ENCODE measurements at places on chromosomes 1 and 21. TPM values are rescaled to one million over a fixed set of nuclear protein-coding genes. Genes with fewer than 3 reads are reported as not detected.

The FBXO44 gene
- total RNA-seq = 32.4 TPM

- no peak for DNase-seq
- no peaks in the 10 kb centered on the region for H3K36me3 ChIP-seq
- H3K27me3 ChIP-seq = no peaks in the 10 kb centered on the region
- no peak overlapping the region for H3K27ac ChIP-seq
- H3K4me1 ChIP-seq = no peaks in the 10 kb centered on the region
These were observed 198.1 kb upstream of the TMEM51 start for GRCh38 chr1:14955402-14955801.

GRCh38 chr1:106960412-106960811 lies 96.1 kb upstream of the PRMT6 start:
- no peak overlapping the region for H3K27ac ChIP-seq
- no peak for DNase-seq
- H3K36me3 ChIP-seq = no peaks in the 10 kb centered on the region
- H3K4me3 ChIP-seq = no peak overlapping the region
- H3K4me1 ChIP-seq = no peaks in the 10 kb centered on the region
- no peaks in the 10 kb centered on the region for H3K27me3 ChIP-seq

- H3K27me3 ChIP-seq = no peaks in the 10 kb centered on the region
- DNase-seq = no peak
- no peaks in the 10 kb centered on the region for H3K4me1 ChIP-seq
- H3K4me3 ChIP-seq = no peak overlapping the region
- no peak overlapping the region for H3K27ac ChIP-seq
- no peaks in the 10 kb centered on the region for H3K36me3 ChIP-seq
These were observed 681.5 kb downstream of the MATN1 start for GRCh38 chr1:30041741-30042437.

The CFAP107 gene
- total RNA-seq = not detected

- peaks cover 23% of the 10 kb centered on the region for H3K4me1 ChIP-seq
- H3K4me3 ChIP-seq = no peak overlapping the region
- H3K36me3 ChIP-seq = peaks cover 15% of the 10 kb centered on the region
- no peak overlapping the region for H3K27ac ChIP-seq
- no peak for DNase-seq
These were observed 7.6 kb upstream of the RAP1A start for GRCh38 chr1:111611986-111612385.

DNA sequence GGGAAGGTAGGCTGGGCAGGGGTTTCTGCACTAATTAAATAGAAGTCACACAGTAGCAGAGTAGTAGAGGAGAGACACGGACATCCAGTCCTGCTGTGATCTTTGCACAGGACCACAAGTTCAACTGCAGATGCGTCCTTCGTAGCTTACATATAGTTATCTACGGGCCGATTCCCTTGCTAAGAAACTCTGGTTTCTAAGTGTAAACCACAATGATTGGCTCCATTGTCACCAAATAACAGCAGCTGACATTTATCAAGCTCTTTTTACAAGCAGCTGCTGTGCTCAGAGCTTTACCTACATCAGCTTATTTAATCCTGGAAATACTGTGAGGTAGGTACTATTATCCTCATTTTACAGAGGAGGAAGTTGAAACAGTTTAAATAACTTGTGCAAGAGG lies 3.1 kb downstream of the SLC45A3 start:
- peaks cover 19% of the 10 kb centered on the region for H3K27me3 ChIP-seq
- H3K36me3 ChIP-seq = no peaks in the 10 kb centered on the region
- peaks cover 16% of the 10 kb centered on the region for H3K4me1 ChIP-seq
- DNase-seq = no peak

DNA sequence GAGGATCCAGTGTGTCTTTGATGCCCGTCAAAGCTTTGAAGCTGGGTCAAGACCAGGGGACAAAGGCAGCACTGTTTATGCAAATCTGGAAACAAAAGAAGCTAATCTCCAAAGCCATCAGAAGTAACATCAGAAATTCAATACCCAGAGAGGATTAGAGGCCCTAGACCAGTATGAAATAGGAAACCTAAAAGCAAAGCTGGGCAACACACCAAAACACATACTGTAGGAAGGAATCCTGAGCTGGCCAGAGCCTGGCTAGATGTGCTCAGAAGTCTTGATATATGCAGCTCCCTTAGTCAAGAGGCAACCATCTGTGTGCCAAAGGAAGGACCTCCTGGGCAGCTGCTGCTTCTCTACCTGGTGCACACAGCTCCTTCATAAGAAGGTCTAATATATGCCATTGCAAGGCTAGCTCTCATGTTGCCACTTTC lies 12.3 kb downstream of the COLGALT2 start:
- H3K27ac ChIP-seq = no peak overlapping the region
- H3K36me3 ChIP-seq = no peaks in the 10 kb centered on the region
- peaks cover 14% of the 10 kb centered on the region for H3K27me3 ChIP-seq
- no peak for DNase-seq

The GNG4 gene
- 0.18 TPM for total RNA-seq

- no peak overlapping the region for H3K27ac ChIP-seq
- H3K36me3 ChIP-seq = peaks cover 98% of the 10 kb centered on the region
- no peaks in the 10 kb centered on the region for H3K27me3 ChIP-seq
- no peak overlapping the region for H3K4me3 ChIP-seq
- peaks cover 2% of the 10 kb centered on the region for H3K4me1 ChIP-seq
These were observed 15.1 kb downstream of the PRMT2 start for GRCh38 chr21:46650476-46651098.

DNA sequence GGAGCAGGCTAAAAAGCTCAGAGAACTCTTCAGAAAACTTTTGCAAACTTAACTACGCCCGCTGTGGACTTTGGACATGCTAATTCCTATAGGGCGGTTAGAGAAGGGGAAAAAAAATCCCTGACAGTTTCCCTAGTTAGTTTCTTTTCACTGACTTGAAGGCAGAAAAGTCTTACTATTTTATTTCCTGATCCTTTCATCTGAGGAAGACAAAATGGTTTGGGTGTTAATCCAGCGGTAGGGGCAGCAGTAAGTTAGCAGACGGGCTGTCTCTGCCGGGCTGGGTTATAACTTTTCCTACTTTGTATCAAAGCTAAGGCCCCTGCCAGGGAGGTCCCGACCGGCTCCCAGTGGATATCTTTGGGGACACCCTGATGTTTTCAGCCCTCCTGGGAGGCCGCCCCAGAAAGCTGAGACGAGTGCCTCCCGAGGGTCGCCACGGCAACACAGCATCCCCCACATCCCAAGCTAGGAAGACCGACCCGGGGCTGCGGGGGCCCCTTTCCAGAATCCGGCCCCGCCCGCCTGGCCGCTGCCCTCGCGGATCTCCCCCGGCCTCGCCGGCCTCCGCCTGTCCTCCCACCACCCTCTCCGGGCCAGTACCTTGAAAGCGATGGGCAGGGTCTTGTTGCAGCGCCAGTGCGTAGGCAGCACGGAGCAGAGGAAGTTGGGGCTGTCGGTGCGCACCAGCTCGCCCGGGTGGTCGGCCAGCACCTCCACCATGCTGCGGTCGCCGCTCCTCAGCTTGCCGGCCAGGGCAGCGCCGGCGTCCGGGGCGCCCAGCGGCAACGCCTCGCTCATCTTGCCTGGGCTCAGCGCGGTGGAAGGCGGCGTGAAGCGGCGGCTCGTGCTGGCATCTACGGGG lies 162.6 kb downstream of the RUNX1 start:
- H3K4me1 ChIP-seq = peaks cover 54% of the 10 kb centered on the region
- H3K4me3 ChIP-seq = peak overlapping the region; percentile 90
- no peaks in the 10 kb centered on the region for H3K27me3 ChIP-seq
- peak; percentile 27 for DNase-seq
- H3K36me3 ChIP-seq = peaks cover 40% of the 10 kb centered on the region

The PWP2 gene
- 18.6 TPM for total RNA-seq

GRCh38 chr1:11350265-11350664 lies 77.3 kb downstream of the UBIAD1 start:
- H3K4me1 ChIP-seq = peaks cover 8% of the 10 kb centered on the region
- no peak for DNase-seq
- peaks cover 11% of the 10 kb centered on the region for H3K27me3 ChIP-seq
- H3K36me3 ChIP-seq = no peaks in the 10 kb centered on the region
- no peak overlapping the region for H3K4me3 ChIP-seq

The SLC39A1 gene
- total RNA-seq = 42.5 TPM

DNA sequence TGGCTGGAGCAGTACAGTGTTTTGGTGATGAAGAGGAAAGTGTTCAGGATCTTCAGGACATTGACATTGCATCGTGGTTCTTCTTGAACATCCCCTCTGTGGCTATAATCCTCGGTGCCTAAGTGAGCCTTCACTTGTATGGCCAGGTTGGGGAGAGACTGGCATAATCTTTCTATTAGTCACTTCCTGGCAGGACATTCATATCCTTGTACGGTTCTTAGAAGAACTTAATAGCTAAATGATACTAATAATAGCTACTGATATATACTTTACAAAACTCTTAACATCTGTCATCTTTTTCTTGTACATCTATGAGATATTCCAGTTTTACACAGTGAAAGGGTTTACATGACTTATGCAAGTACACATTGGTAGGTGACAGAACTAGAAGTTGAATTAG lies 35.8 kb downstream of the CELF3 start:
- no peak for DNase-seq
- no peak overlapping the region for H3K4me3 ChIP-seq
- no peak overlapping the region for H3K27ac ChIP-seq

The OR2T33 gene
- total RNA-seq = not detected

The INKA2 gene
- 2.8 TPM for total RNA-seq

- DNase-seq = peak; percentile 79
- H3K27me3 ChIP-seq = peaks cover 22% of the 10 kb centered on the region
- H3K36me3 ChIP-seq = no peaks in the 10 kb centered on the region
- H3K4me1 ChIP-seq = no peaks in the 10 kb centered on the region
These were observed 51.8 kb downstream of the EDN2 start for GRCh38 chr1:41432481-41433280.

- no peaks in the 10 kb centered on the region for H3K36me3 ChIP-seq
- H3K4me1 ChIP-seq = no peaks in the 10 kb centered on the region
- H3K27me3 ChIP-seq = no peaks in the 10 kb centered on the region
- DNase-seq = no peak
- no peak overlapping the region for H3K27ac ChIP-seq
- H3K4me3 ChIP-seq = no peak overlapping the region
These were observed 188.7 kb downstream of the GIPC2 start for GRCh38 chr1:78234496-78234895.

DNA sequence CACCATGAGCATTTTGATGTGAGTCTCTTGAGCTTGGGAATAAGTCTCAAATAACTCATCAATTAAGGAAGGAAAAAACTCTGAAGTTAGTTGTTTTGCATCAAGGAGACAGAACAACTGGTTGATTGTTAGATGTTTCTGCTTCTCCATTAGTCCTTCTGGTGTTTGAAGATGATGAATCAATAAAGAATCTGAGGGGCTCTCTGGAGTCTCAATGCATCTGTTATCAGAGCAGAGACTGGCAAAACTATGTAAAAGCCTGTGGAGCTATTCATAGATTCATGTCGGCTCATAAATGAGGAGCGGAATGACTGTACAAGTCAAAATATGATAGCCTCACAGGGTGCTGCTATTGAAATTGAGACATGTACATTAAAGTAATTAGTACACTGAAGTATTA lies 73.3 kb upstream of the ZC3H11B start:
- H3K4me3 ChIP-seq = no peak overlapping the region
- no peak overlapping the region for H3K27ac ChIP-seq

DNA sequence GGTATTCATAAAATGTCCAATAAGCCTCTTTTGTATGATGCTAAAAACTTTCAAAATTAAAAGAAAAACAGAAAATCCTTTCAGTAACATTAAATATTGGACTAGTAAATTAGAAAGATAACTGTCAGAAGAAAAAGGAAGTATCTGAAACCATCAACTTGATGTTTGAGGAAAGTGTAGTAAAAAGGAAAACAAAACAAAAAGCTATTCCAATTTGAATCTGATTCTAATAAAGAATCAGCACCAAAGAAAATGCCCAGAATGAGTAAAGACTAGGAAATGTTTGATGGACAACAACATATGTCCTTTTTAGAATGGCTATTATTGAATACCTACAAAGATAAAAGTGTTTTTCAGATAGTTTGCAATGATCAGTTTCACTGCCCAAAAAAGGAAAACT lies 79.9 kb upstream of the RBM34 start:
- H3K27me3 ChIP-seq = no peaks in the 10 kb centered on the region
- no peak overlapping the region for H3K4me3 ChIP-seq
- peaks cover 41% of the 10 kb centered on the region for H3K4me1 ChIP-seq
- no peak overlapping the region for H3K27ac ChIP-seq
- DNase-seq = no peak
- H3K36me3 ChIP-seq = peaks cover 35% of the 10 kb centered on the region

The SPRR2E gene
- total RNA-seq = not detected

The SLC5A9 gene
- not detected for total RNA-seq

- DNase-seq = no peak
- H3K27ac ChIP-seq = no peak overlapping the region
- no peaks in the 10 kb centered on the region for H3K36me3 ChIP-seq
- no peaks in the 10 kb centered on the region for H3K27me3 ChIP-seq
- no peak overlapping the region for H3K4me3 ChIP-seq
- no peaks in the 10 kb centered on the region for H3K4me1 ChIP-seq
These were observed 8.2 kb downstream of the UMODL1 start for GRCh38 chr21:42079008-42079938.

DNA sequence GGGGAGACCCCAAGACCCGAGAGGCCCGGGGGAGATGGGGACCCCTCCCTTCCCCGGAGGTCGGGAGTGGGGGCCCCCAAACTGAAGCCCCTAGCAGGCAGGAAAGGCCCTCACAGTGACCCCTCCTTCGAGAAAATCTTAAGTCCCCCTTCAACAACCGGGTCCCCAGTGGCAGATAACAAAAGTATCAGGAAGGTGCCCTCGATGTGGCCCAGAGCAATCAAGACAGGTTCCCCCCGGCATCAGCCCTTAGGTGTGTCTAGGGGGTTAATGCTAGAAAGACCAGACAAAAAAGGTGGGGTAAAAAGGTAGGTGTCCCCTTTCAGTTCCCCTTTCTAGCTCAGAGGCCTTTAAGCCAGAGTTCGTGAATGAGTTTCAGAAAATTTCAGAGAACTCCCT lies 282 bp upstream of the ECE1 start:
- peak overlapping the region; percentile 85 for H3K27ac ChIP-seq
- peaks cover 7% of the 10 kb centered on the region for H3K36me3 ChIP-seq
- H3K4me3 ChIP-seq = peak overlapping the region; percentile 84
- H3K4me1 ChIP-seq = peaks cover 66% of the 10 kb centered on the region

GRCh38 chr1:153483776-153484175 lies 23.3 kb upstream of the S100A7 start:
- H3K27me3 ChIP-seq = peaks cover 50% of the 10 kb centered on the region
- H3K27ac ChIP-seq = no peak overlapping the region
- H3K36me3 ChIP-seq = no peaks in the 10 kb centered on the region
- no peak overlapping the region for H3K4me3 ChIP-seq

- no peak for DNase-seq
- H3K4me1 ChIP-seq = peaks cover 1% of the 10 kb centered on the region
- H3K27ac ChIP-seq = no peak overlapping the region
- no peak overlapping the region for H3K4me3 ChIP-seq
- H3K36me3 ChIP-seq = peaks cover 68% of the 10 kb centered on the region
These were observed 23.0 kb downstream of the IPO9 start for GRCh38 chr1:201851949-201852348.
